ENCODE measurements at places on chromosomes 5 and 9.

GRCh38 chr5:113356487-113356886, 78.3 kb downstream of the TSSK1B start:
- DNase-seq = no peak

GRCh38 chr9:109035684-109036423, 22.6 kb upstream of the CTNNAL1 start:
- no peak for DNase-seq

GRCh38 chr9:6272229-6272598, 56.0 kb upstream of the TPD52L3 start:
- no peak for DNase-seq

DNA sequence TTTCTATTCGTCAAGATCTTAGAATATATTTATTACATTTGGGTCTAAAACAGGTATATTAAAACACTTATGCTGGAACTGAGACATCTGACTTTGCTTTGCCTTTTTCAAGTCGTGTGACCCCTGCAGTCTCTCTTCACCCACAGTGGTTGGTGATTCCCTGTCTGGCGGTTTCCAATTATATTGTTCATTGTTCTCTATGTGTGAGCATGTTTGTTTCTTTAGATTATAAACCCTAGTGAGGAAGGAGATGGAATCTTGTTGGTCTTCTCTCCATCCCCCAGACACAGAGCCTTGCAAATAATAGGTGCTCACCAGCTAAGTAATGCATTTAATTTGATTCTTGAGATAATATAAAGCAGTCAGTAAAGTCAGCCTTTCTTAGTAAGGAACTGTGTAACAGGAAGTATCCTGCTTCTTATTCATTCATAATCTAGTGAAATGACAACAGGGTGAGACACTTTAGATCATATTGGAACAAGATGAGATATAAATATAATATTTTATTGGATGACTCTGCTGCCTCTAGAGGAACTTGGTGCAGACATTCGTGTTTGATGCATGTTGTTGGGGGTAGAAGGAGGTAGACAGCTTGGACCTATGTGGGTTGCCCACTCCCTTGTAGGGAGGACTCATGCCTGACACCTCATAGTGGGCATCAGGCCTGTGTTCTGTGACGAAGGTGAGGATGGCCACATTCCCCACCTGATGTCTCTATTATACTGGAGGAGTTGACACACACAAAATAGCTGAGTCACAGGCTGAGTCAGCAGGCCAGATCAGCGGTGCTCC, 88.1 kb downstream of the FGF1 start:
- no peak for DNase-seq

DNA sequence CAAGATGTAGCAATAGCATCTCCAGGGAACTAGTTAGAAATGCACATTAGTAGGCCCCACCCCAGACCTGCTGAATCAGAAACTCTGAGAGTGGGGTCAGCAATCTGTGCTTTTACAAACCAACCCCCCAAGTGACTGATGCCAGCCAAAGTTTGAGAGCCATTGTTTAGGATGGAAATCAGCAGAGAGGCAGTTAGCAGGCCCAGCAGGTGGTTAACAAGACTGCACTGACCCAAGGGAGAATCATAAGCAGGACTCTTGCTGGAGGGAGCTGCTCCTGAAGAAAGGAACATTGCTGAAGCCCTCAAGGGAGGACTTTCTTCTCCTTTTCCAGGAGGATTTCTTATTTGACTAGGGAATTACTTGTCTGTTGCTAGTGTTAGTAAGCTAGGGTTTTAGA, 74.2 kb upstream of the SLC12A2 start:
- no peak for DNase-seq

GRCh38 chr9:93181672-93182435, 2.1 kb upstream of the WNK2 start:
- DNase-seq = no peak

DNA sequence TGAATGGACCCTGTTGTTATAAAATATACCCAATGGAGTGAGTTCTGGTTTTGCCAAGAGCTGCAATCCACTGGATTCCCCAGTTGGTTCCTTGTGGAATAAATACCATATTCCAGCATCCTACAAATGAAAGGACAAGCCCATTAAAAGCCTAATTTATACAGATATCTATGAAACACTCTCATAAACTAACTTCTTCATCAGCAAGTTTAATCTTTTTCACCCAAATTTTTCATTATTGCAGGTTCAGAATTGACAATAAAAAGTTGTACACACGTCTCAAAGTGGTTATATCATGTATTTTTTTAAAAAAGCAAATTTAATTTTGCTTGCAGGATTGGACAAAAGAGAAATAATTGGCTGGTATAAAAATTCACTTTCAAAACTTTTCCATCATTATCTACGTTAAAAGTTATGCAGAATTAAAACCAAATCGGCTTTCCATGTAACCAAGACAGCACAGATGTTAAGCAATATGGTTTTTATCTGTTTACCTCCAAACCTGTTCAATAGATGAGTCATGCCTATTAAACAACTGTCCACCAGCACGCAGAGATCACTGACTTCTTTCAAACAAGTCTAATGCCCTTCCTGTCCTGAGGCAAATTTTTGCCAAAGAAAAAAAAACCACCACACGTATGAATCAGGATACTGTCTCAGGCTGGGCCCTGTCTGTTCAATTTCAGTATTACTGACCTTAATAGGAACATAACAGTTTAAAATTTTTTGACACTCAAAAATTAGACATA, 42.5 kb downstream of the CEMIP2 start:
- no peak for DNase-seq

- no peak for DNase-seq
These were observed 182.9 kb upstream of the RFX3 start for GRCh38 chr9:3708751-3709150.

GRCh38 chr9:113475992-113476391, 12.5 kb downstream of the RGS3 start:
- no peak for DNase-seq

Measured in cortex of kidney (tissue), 1 donor.